ENCODE measurements at places on chromosomes 5 and 9. TPM values are rescaled to one million over a fixed set of nuclear protein-coding genes. Genes with fewer than 3 reads are reported as not detected.

- DNase-seq: no peak
These were observed 623.1 kb downstream of the BNC2 start for GRCh38 chr9:16247188-16247875.

DNA sequence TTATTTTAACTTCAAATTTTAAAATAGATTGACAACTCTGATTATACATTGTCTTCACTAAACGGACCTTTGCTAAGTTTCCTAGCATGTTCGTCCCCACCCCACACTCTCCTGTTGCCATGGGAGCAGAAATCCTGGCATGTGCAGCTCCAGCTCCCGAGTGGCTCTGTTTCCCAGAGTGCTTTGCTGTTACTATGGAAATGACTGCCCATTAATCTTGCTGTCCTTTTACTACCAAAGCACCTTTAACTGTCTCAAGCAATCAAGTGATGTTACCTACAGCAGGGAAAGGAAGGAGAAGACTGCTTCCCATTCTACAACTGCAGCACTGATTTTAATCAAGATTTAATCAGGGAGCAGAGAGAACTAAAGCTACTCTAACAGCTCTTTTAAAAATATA lies 212.0 kb upstream of the KIF2A start:
- peak; percentile 43 for DNase-seq

GRCh38 chr5:58184910-58185309 lies 275.0 kb downstream of the PLK2 start:
- DNase-seq: peak; percentile 20

GRCh38 chr5:132261881-132262845 lies 4.7 kb downstream of the PDLIM4 start:
- no peak for DNase-seq

ACSL6 gene
- 0.09 TPM for total RNA-seq

PCDHB9 gene
- 0.14 TPM for total RNA-seq
